ENCODE measurements at places on chromosomes 16 and 17.

- DNase-seq: no peak
Measured at GRCh38 chr17:17877529-17878358, 41.0 kb upstream of the SREBF1 start.

- no peak for DNase-seq
Measured at GRCh38 chr16:4414187-4414917, 2.0 kb downstream of the CORO7 start.

GRCh38 chr16:89921702-89922476, 1.3 kb upstream of the TUBB3 start:
- peak; percentile 70 for DNase-seq

DNA sequence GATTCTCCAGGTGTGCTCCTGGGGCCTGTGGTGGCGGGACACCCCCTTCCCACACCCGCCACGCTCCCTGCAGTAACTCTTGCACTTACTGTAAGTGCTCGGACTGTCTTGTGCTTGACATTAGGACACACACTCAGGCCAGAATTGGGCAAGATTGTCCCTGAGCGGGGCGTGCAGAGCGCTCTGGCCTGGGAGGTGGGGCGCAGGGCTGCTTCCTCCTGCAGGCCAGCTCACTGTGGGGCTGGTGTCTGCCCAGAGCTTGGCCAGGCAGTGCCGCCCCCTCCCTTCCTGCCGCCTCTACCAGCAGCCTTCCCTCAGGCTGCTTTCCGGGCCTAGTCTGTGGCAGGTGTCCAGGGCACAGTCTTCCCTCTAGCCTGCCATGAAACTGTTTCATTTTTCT, 6.1 kb upstream of the ATP6V0C start:
- DNase-seq: no peak

DNA sequence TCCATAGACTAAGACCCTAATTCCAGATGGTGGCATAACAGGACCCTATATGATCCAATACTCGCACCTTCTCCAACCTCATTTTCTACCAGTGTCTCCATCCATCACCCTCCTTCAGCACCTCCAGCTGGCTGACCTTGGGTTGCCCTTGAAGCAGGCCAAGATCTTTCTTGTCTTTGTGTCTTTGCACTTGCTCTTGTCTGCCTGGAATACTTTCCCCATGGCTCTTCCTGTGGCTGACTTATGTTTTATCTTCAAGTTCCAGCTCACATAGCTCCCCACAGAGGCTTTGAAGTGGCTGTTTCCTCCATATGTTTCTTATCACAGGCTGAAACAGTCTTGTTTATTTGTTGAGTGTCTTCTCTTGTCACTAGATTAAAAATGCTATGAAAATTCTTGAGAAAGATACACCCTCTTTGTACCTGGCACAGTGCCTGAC, 29.6 kb upstream of the MMD start:
- DNase-seq: peak; percentile 11

DNA sequence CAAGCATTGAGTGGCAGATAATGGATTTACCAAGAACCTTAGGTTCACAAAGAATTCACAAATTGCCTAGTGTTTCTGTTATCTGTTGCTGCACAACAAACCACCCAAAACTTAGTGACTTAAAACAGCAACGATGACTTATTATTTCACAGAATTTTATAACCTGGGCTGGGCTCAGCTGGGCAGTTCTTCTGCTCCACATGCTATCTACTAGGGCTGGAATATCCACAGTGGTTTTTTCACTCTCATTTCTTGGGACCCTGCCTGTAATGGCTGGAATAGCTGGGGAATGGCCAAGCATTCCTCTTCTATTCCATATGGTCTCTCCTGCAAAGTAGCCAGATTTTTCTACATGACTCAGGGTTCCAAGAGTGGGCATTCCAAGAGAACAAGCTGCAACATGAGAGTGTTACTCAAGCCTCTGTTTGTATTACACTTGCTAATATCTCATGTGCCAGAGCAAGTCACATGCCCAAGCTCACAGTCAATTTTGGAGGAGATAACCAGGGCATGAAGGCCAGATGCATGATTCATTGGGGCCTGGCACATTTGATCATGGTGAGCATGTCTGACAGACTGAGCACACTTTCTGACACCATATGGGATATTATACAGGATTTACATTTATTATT, 4.9 kb upstream of the PSMD7 start:
- no peak for DNase-seq

- no peak for DNase-seq
Measured at GRCh38 chr17:5794881-5795506, 210.7 kb upstream of the NLRP1 start.

DNA sequence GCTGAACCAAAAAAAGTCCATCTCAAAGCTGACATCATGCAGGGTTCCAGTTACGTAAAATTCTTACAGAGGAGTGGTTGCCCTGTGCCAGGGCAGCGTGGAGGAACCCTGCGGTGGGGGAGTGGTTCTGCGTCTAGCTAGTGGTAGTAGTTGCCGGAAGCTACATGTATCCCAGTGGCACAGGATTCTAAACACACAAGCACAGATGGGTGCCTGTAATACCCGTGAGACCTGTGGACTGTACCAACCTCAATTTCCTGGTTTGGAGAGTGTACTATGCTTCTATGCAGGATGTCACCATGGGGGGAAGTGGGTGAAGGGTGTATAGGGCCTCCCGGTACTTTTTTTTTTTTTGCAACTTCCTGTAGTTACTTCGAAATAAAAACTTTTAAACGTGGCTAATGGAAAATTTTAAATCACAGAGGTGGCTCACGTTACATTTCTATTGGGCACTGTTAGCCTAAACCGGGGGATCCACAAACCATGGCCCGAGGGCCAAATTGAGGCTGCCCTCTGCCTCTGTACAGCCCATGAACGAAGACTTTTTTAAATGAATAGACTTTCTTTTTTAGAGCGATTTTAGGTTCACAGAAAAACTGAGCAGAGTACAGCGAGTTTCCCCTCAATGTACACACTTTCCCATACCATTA, 38.5 kb downstream of the TBC1D16 start:
- no peak for DNase-seq

- DNase-seq: peak; percentile 43
Measured at GRCh38 chr16:3012828-3013420, at the start of gene CLDN9. TSS of gene CLDN9 (plus strand) at chr16:3012923. CDS start at chr16:3013363, 440 bp downstream.

DNA sequence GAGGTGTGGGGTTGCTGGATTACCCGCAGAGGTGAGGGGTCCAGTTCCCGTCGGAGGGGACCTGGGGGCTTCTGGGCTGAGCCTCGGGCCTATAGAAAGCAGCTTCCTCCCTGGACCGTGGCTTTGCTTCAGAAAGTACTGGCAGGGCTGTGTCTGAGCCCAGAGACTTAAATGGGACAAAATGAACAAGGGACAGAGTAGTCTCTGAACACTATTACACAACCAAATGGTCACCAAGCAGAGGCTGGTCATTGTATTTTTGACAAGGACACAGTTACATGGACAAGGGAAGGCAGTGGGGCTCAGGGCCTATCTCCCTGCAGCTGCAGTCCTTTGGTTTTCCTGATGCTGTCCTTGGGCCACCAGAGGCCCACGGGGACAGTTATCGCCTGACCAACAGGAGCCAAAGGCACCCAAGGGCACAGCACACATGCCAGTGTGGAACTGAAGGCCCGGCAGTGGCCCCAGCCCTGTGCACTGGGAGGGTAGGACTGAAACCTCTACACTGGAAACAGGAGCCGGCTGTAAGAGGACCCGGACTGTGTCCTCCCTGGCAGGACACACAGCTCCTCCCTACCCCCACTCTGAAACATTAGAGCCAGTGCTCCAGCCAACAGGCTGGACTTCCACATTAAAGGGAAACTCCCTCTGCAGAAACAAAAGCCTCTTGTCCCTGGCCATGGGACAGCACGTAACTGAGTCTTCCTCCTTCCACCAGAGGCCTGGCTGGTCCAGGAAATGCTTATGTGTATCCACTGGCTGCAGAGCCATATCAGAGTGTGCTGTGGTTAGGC, 26.0 kb upstream of the ERN1 start:
- no peak for DNase-seq

- DNase-seq: no peak
Measured at GRCh38 chr17:40130352-40131042, 8.7 kb downstream of the MSL1 start.

DNA sequence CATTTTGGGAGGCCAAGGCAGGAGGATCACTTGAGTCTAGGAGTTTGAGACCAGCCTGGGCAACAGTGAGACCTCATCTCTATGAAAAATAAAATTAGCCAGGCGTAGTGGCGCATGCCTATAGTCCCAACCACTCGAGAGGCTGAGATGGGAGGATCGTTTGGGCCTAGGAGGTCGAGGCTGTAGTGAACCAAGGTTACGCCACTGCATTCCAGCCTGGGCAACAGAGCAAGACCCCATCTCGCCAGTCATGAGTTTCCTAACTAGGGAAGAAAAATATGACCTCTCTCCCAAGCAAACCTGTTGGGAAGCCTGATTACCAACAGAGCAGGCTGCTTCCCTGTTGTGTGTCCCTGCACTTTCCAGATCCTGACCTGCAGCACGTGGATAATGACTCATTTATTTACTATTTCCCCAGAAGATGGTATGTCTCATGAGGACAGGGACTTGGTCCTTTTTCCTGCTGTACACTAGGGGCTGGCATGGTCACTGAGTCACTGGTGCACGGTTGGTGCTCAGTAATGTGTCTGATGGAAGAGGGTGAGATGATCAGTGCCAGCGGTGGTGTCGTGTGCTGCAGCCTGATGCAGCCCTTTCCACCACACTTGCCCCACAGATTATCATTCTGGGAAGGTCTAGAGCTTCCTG, 30.8 kb downstream of the NMT1 start:
- no peak for DNase-seq

GRCh38 chr16:57624044-57624688, 4.3 kb upstream of the ADGRG1 start:
- DNase-seq: peak; percentile 47

- DNase-seq: peak; percentile 37
Measured at GRCh38 chr17:65290056-65290455, 152.9 kb downstream of the RGS9 start.

GRCh38 chr17:18962494-18962815, 10.5 kb downstream of the SLC5A10 start:
- no peak for DNase-seq

DNA sequence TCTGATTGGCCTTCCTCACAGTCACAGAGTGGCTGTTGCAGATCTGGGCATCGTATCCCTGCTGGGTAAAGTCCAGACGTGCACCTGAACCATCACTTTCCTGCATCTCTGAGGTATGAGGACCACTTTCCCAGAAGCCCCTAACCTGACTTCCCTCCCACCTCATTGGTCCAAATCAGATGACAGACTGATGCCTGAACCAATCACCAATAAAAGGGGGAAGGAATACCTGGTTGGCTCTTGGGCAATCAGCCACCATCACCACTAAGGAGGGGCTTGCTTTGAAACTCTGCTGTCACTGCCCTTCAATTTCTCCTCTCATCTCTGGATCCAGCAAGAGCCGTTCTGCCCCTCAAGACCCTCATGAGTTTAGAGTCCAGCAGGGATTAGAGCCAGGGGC, 13.6 kb upstream of the WFDC1 start:
- peak; percentile 57 for DNase-seq

- DNase-seq: no peak
Measured at GRCh38 chr16:1965396-1966001, 873 bp upstream of the RPS2 start.

DNA sequence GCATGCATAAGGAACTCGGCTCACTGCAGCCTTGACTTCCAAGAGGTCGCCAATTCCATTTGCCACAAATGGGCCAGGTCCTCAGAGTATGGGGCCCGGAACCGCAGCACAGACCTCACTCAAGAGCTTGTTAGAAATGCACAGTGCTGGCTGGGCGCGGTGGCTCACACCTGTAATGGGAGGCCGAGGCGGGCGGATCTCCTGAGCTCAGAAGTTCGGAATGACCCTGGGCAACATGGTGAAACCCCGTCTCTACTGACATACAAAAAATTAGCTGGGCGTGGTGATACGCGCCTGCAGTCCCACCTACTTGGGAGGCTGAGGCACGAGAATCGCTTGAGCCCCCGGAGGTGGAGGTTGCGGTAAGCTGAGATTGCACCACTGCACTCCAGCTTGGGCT, 19.6 kb upstream of the N4BP1 start:
- no peak for DNase-seq

- DNase-seq: no peak
Measured at GRCh38 chr17:50393700-50394099, 3.6 kb downstream of the LRRC59 start.

GRCh38 chr17:63142836-63143235, 176.8 kb downstream of the TANC2 start:
- DNase-seq: no peak

DNA sequence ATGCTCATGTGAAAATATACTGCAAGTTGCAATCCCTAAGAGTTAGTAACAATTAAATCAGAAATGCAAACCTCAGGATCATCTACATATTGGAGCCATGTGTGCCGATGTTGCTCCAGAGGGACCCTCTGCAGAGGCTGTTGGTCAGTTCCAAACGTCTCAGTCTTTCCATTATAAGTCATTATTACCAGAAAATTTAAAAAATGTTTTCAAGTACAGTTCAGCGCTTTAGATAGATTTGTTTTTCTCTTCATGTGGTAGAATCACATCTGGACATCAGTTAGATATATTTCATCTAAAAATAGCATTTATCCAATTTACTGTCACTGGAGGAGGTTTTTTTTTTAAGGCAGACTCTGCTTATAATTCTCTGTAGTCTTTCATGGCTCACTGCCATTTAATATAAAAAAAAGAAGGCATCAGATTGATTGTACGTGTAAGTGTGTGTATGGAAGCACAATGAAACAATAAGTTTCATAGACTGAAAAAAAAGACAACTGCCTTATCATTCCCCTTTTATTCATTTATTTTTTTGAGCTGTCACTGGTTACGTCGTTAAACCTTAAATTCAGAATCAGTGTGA, 46.1 kb upstream of the MARCHF10 start:
- no peak for DNase-seq

- no peak for DNase-seq
Measured at GRCh38 chr17:3695723-3696411, at the start of gene P2RX5. TSS of gene P2RX5 (minus strand) at chr17:3696155. CDS start at chr17:3696005, 150 bp downstream.

DNA sequence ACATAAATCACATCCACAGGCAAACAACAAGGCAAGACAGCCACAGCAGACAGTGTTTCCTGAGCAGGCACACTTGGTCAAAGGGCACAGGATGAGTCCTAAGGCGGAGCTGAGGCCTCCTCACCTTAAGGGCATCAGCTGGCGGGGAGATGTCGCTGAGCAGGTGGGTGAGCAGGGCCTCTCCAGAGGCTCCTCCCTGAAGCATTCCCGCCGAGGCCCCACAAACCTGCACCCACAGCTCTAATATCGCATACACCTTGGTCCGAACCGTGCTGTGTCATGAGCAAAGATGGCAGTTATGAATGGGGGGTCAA, 29.3 kb downstream of the PELP1 start:
- no peak for DNase-seq

DNA sequence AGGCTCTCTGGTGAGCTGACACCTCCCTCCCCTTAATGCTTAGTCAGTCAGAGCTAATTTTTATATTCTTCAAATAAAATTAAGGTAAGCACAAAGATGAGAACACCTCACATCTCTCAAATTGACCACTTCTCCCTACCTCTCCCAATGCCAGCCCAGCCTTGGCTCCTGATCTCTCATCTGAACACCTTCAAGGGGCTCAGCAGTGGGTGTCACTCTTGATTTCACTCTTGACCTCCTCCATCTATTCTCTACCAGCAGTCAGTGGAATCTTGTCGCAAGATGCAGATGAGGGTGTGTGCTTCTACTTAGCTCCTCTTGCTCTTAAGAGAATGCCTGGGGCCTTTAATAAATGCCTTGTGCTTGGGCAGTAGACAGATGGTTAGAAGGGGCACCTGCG, 309.0 kb upstream of the IRX3 start:
- DNase-seq: no peak

GRCh38 chr16:54489225-54490111, 202.9 kb upstream of the IRX3 start:
- DNase-seq: no peak

Data from Caco-2 (cell line).